ENCODE measurements at places on chromosomes 2 and 18.

- DNase-seq = no peak
Measured at GRCh38 chr2:143847257-143847656, 672.7 kb downstream of the ZEB2 start.

GRCh38 chr2:25651782-25652455 is 21.5 kb downstream of the DTNB start:
- no peak for DNase-seq

DNA sequence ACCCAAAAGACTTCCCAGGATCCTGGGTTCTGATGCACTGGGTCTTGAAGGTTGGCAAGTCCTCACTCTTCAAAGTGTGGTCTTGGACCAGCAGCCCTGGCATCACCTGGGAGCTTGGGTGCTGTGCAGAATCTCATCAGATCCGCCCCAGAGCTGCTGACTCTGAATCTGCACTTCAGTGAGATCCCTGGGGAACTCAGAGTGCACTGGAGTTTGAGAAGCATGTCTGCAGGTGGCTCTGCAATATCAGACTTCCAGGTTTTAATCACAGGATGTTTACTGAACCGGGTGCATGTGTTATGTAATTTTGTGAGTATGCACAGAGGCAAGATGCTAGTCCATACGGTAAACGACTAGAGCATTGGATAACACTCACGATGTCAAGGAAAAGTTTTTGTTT is 58.0 kb upstream of the BOD1L2 start:
- DNase-seq = no peak

DNA sequence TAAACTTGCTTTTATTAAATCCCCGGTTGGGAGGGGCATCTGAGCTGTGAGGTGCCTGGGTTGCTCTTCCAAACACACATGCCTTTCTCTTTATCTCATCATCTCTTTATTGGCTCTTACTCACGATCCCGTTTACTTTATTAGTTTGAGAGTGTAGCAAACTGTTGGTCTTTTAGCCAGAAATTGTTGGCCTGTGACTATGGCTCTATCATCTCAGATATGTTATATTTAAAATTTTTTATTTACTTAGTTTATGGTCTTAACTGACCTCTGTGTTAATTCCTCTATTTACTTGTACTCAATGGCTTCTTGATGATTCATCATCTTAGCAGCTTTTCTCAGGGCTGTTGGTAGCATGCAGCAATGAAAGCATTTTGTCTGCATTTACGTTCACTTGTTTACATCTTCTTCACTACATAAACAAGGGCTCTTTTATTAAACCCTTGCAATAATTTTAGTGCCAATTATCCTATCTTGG is 408.4 kb downstream of the HRH4 start:
- no peak for DNase-seq

All from lower leg skin (tissue), 4 donors.